ENCODE measurements at places on chromosomes 2 and 18.

- DNase-seq, result no peak
Measured at GRCh38 chr2:68246396-68246795, 5.9 kb downstream of the PPP3R1 start.

DNA sequence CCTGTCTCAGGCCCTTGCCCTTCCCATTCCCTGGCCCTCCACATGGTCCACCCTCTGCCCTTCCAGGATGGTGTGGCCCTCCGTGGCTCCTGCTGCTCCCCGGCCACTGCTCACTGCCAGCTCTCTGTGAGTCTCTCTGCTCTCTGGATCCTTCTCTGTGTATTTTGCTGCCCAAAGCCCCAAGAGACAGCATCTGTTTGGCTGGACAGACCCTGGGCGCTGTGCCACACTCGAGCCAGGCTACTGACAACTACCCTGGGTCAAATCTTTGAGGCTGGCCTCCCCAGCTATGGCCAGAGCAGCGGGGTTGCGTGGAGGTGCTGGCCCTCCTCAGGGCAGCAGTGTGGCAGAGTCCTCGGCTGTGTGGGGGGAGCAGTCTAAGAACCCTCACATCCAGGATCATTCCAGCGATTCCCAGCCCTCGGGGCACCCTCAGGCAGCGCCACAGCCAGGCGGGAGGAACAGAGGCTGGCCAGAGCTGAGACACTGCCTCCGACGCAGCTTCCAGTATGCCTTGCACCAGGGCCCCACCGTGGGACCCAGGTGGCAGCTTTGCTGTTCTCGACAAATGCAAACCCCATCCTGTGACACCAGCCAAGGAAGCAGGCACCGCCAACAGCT lies 139.4 kb upstream of the GLI2 start:
- peak; percentile 50 for DNase-seq

DNA sequence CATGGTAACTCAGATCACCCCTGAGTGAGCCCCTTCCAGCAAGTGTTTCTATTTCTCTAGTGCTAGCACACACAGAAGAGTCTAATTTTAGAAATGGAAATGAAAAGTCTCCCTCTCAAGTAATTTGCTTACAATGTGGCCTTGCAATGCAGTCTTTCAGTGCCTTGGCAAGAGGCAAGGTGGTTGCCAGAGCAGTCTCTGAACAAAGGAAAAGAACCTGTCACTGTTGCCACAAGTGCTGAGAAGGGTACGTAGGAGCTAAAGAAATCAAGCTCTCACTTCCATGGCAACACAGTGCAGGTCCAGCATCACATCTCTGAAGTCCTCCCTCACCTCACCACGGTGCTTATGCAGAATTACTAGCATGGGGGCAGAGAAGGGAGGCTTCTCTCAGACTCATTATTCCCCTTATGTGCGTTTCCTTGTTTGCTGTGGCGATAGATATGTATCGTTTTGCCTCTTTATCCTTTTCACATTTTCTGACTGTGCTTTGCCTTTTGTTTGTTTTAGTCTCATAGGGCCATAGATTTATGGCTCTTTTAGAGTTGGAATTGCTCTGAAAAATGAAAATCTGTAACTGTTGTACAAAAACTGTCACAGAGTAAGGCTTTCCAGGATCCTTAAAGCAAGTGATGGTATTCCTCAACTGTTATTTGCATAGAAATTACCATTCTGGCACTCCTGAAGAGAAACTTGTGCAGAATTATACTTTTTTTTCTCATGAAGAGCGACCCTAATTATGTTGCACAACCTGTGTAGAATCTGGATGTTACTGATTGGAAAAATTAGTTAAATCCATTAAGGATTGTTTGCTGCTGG lies 164.8 kb downstream of the CCDC85A start:
- no peak for DNase-seq

- DNase-seq, result no peak
Measured at GRCh38 chr2:133653056-133653455, 84.8 kb upstream of the NCKAP5 start.

DNA sequence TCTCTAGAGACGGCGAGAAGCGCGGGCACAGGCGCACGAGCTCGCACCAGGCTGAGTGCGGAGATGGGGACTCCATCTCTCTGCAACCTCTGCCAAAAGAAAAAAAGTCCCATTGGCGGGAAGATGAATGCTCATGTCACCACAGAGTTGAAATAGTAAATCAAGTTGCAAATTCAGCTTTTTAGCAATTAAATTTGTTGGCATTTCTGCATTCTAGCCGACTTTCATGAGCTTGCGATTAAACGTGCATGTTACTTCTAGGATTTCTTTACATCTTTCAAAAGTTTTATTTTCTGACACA lies 588 bp downstream of the CHAC2 start:
- DNase-seq, result no peak

- DNase-seq, result no peak
Measured at GRCh38 chr2:144456680-144457079, 63.2 kb downstream of the ZEB2 start.

- DNase-seq, result no peak
Measured at GRCh38 chr18:22108674-22109073, 60.7 kb upstream of the GATA6 start.

DNA sequence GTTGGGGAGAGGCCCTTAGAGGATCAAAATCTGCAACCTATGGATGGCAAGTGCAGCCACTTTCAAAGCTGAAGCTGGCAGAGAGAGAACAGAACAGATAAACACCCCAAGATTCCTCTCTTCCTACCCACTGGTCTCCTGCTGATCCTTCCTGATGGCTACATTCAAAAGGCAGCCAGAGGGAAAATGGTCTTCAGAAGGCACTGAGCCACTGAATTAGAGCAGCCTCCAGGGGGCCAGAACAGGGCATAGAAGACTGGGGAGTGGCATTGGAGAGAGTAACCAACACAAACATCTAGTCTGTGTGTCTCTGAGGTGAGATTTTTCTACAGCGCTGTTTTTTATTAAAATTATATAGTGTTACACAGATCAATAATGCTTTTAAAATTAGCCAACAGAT lies 432.6 kb downstream of the PARD3B start:
- no peak for DNase-seq

DNA sequence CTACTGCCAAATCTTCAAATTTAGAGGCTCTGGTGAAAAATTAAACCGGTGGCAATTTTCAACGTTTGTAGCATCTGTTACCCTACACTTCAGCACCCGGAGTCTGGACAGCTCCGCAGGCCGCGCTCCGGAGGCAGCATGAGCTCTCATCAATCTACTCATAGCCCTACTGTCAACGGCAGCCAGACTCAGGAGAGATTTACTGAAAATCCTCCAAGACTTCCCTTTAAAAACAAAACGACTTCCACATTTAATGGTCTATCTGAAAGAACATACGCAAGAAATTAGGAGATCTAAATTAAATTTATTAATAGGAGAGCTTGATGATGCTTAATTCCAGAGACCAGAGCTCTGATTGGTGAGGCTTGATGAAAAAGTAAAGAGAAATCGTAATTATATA lies 970 bp upstream of the ADCYAP1 start:
- DNase-seq, result no peak

GRCh38 chr2:85655961-85656417 lies 12.0 kb downstream of the SFTPB start:
- no peak for DNase-seq

GRCh38 chr2:104375206-104375605 lies 478.7 kb upstream of the POU3F3 start:
- no peak for DNase-seq

DNA sequence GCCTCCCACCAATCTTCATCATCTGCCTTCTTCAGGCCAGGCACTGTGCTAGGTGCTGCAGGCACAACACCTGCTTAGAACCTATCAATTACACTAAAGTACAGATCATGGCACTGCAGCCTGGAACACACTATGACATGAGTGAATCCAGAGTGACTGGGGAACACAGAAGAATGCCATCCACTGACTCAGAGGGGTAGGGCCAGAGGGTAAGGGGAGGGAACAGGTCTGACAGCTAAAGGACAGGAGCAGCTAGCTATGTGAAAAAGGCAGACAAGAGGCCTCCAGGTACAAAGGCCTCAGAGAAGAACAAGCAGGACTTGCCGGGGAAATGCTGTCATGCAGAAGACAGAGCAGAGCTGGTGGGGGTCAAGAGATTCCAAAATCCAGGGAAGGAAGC lies 53.3 kb upstream of the ACAA2 start:
- no peak for DNase-seq

DNA sequence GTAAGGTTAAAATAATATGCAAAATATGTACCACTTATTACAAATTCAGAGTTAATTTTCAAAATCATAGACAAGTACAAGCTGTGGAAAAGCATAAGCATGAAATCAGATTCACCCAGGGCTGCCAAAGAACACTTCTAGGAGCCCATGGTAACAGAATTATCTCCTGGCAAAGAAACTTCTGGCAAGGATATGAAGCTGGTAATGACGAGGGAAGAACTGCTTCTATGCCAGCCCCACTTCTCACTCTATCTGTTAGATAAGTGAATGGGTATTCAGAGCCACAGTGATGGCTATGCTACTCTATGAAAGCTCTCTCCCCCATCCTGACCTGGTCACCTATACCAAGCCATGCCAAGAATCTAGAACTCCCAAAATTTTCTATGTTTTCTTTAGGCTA lies 36.9 kb upstream of the PDE1A start:
- no peak for DNase-seq

DNA sequence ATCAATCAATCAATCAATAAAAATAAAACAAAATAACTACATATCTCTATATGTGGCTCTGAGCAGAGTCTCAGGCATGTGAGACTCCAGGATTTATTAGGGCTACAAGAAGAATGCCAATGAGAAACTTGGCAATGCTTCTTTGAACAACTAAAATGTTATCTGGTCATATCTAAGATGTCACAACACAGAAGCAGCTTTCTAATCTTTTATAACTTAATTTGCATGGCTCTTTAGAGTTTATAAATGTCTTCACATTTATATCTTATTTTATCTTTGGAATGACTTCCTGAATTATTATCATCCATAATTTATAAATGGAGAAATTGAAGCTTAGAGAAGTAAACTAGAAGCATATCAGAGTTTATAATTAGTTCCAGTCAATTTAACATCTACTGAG lies 14.9 kb upstream of the MAP4K3 start:
- no peak for DNase-seq

GRCh38 chr18:50203801-50204604 lies 9.1 kb upstream of the MYO5B start:
- DNase-seq, result peak; percentile 23

Measured in putamen (tissue), 1 donor.